ENCODE measurements at places on chromosomes 11 and 22.

GRCh38 chr22:30234786-30235470 is 11.6 kb downstream of the LIF start:
- DNase-seq, result no peak

- DNase-seq, result no peak
These were observed 826 bp upstream of the EEF1G start for GRCh38 chr11:62574363-62575071.

DNA sequence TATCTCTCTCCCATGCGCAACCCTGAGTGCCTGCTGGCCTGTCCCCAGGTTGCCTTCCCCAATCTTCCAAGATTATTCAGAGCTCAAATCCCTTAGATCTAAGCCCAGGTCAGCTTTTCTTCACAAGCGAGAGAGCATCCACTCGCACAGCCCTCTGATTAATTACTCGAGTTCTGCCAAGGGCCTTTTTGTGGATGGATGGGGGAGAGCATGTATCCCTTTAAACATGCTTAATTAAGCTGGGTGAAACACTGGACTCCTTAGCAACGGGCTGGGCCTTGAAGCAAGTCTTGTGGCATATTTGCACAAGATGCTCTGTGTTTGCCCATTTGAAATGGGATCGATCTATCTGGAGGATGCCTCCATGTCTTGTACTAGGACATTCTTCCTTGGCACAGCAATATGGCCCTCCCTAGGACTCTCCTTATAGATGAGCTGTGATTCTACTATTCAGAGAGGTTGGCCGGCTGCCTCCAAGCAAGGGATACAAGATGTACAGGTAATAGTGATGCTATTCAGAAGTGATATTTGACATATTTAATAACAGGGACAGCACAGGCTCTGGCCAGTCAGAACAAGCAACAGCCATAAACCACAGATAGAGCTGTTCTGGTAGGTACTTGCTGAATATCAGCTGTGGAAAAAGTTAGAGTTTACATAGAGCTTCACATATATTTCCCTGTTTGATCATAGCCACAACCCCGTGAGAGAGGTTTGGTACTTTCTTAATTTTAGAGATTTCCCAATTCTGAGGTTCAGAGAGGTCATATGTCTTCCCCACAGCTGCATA is 125.6 kb downstream of the CSNK2A3 start:
- no peak for DNase-seq

GRCh38 chr11:128497061-128497775 is 90.1 kb downstream of the ETS1 start:
- no peak for DNase-seq

- DNase-seq, result no peak
These were observed 1.3 kb upstream of the ZNF202 start for GRCh38 chr11:123742724-123743120.

GRCh38 chr22:19732403-19733113 is 9.2 kb downstream of the GP1BB start:
- no peak for DNase-seq

DNA sequence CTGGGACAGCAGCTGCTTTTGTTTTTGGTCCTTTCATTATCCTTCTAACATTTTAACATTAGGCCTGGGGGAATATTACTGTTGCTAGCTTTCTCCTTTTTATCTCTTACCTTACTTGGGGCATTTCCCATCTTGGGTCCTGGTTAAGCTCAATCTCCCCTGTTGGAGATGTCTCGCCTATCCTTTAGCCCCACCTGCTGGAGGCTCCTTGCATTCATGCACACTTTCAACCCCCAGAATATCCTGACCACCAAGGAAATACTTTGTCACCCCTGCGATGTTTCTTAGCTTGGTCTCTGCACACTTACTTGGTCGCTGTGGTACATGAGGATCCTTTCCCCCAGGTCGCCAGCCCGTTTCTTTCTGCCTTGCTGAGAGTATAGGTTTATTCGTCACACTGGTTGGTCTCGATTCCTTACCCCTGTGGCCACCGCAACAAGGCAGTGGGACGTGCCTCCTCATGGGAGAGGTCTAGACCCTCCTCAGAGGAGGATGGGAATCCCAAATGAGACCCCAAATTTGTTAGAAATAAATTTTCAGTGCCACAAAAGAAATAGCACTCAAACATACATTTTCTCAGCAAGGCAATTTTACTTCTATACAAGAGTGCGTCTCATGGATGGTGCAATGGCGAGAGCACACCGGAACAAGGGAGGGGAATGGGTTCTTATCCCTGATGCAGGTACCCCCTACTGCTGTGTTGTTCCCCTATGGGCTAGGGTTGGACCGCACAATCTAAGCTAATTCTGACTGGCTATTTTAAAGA is 5.4 kb upstream of the TXN2 start:
- no peak for DNase-seq

GRCh38 chr11:33045551-33046255 is 6.3 kb downstream of the TCP11L1 start:
- DNase-seq, result no peak

DNA sequence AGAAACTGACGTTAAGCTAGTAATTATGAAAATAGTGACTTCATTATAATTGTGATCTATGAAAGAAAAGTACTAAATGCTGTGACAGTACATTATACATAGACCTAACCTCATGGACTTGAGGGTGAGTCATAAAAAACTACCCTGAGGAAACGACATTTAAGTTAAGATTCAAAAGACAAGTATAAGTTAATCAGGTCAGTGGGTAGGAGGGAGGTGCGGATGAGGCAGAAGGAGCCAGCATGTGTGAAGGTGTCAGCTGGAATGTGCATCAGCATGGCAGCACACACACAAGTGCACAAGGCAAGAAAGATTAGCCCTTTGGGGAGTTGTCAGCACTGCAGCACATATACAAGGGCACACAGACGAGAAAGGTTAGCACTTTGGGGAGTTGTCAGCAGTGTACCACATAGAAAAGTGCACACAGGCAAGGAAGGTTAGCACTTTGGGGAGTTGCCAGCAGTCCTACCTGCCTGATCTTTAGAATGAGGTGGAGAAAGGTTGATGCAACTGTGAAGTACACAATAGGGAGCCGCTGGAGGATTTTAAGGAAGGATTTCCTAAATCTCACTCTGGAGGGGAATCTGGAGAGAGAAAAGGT is 31.6 kb upstream of the CAVIN3 start:
- DNase-seq, result no peak

GRCh38 chr22:29530716-29531115 is 22.8 kb downstream of the THOC5 start:
- DNase-seq, result no peak

- no peak for DNase-seq
These were observed 846.2 kb upstream of the API5 start for GRCh38 chr11:42465623-42466022.

DNA sequence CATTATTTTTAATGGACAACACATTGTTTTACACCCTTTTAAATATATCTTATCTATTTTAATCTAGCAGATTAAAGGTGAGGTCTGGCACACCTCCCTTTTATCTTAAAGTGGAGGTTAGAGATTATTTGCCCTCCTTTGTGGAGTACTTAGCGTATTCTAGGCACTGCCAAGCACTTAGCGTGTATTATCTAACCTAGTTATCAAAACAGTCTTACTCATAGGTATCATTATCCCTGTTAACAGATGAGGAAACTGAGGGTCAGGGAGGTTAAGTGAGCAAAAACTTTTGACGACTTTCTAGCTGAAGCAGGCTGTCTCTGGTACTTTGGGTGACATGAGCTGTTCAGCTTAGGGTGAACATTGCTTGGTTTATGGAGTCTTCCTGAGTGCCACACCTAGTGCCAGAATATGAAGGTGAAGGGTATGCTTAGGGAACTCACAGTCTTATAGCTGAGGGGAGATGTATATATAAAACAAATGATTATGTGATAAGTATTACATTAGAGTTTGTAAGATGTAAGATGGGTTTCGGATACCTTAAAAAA is 55.0 kb downstream of the ZNRF3 start:
- DNase-seq, result no peak

- no peak for DNase-seq
These were observed 46.6 kb upstream of the LIN7C start for GRCh38 chr11:27553186-27553585.

DNA sequence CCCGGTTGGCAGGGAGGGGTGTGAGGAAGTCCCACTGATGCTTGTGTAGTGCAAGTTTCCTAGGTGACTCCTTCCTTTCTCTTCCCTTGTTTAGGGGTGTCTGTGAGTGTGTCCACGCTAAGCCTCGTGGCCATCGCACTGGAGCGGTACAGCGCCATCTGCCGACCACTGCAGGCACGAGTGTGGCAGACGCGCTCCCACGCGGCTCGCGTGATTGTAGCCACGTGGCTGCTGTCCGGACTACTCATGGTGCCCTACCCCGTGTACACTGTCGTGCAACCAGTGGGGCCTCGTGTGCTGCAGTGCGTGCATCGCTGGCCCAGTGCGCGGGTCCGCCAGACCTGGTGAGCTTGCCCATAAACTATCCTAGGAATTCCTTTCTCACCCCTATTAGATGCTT is 10.4 kb downstream of the CCKBR start:
- no peak for DNase-seq

DNA sequence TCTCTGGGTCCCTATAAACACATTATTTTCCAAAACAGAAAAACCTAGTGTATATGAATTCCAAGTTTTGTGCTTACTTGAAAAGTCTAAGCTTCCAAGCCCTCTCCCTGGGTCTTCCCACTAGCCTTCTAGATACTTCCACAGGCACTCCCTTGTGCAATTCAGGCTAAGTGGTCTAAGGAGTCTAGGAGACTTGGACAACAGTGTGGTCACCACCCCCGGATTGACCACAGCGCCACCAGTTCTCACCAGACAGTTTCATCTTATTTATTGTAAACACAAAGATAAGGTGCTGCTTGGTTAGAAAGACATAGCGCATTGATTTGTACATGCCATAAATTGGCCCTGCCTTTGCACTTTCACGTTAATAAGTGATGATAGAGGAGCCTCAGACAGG is 623.9 kb downstream of the OPCML start:
- DNase-seq, result no peak

DNA sequence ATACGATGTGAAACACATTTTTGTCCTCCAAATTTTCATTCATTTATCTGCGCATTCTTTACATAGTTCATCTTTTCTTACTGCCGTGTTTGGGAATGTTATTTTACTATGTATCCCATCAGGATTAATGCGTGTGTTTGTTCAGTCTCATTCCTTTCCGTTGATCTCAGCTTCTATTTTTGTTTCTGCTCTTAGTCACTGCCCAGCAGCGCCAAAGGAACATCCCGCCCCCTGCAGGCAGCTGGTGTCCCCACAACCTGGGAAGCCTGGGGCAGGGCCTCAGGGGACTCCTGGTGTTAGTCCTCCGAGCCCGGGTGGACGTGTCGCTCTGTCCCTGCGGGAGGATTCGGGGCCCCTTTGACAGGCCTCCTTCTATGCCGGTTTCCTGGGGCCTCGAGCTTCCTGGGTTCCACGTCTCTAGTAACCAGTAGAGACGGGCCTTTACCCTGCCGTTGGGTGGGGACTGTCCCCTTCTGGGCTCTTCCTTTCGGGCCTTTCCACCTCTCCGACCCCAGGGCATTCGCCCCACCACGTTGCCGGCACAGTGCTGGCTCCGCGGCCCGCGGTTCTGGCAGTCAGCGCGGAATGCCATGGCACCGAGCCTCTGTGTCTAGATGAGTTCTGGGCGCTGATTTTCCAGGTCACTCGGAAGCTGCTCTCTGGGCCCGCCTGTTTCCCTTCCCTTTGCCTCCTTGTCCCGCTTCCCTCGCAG is 39.8 kb downstream of the WEE1 start:
- DNase-seq, result peak; percentile 98

- no peak for DNase-seq
These were observed 410.7 kb upstream of the API5 start for GRCh38 chr11:42901084-42901483.

- DNase-seq, result no peak
These were observed 54.8 kb upstream of the PHF21B start for GRCh38 chr22:45064313-45065278.

GRCh38 chr22:49517211-49517610 is 310.5 kb downstream of the BRD1 start:
- no peak for DNase-seq

DNA sequence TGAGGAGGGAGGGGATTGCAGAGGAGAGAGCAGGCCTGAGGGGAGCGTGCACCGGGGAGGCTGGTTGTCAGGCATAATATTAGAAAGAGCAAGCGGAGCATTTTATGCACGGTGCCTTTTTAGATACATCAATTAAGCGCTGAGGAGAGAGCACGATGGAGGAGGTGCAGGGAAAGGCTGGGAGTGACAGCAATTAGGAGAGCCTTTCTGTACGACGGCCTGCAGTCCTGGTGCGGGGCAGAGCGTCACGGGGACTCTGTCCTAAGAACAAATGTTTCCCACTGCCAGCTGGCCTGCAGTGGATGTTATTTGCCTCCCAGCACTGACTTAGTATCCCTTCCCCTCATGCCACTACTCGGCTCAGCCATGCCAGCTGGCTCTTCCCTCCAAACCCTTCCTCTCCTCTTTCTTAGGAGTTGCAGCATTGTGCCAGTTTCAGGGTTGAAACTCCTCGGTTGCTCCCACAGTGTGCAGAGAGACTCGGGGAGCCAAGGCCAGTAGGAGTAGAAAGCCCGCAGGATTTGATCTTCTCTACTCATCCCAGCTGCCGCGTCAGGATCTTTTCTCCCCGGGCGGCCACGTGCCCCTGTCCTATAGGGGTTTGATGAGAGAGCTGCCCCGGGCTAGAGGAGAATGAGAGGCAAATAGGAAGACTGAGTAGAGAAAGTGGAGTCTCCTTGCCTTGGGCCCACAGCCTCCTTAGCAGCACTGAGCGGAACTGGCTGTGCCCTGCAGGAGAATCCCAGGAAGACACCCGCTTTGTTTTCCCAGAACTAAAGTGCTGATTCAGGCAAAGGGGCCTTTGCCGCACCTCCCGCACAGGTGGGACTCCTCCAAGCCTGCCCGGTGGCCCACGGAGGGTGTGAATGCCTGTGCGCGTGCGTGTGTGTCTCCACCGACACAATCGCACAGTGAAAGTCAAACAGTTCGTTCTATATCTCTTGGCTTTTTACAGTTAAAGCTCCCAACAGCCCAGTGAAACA is 875.3 kb downstream of the NTM start:
- DNase-seq, result no peak

DNA sequence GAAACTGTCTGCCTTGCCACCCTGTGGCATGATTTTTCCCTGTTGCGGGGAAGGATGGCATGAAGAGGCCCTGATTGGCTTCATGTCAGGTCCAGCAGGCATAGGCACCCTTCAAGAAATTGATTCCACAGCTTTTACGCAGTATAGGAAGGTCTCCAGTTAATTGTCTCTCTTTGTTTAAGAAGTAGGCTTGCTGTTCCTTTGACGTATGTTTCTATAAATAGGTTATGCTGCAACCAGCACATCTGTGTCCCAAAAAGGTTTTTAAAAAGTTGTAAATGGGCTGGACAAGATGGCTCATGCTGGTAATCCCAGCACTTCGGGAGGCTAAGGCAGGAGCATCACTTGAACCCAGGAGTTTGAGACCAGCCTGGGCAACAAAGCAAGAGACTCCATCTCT is 62.6 kb downstream of the CD6 start:
- DNase-seq, result no peak

GRCh38 chr11:124922831-124923230 is 3.8 kb downstream of the HEPN1 start:
- DNase-seq, result no peak

- DNase-seq, result no peak
These were observed 5.2 kb downstream of the DDB1 start for GRCh38 chr11:61327669-61328071.

GRCh38 chr11:69666752-69667536 is 8.2 kb downstream of the LTO1 start:
- no peak for DNase-seq

- no peak for DNase-seq
These were observed 386.3 kb downstream of the ETS1 start for GRCh38 chr11:128201009-128201408.

- no peak for DNase-seq
These were observed 232.6 kb downstream of the CASP12 start for GRCh38 chr11:104665641-104666040.

GRCh38 chr22:43530349-43531201 is 118.8 kb downstream of the MPPED1 start:
- no peak for DNase-seq
